ENCODE measurements at places on chromosomes 2 and 18.

- DNase-seq: no peak
These were observed 13.0 kb downstream of the ANTXR1 start for GRCh38 chr2:69026026-69026425.

DNA sequence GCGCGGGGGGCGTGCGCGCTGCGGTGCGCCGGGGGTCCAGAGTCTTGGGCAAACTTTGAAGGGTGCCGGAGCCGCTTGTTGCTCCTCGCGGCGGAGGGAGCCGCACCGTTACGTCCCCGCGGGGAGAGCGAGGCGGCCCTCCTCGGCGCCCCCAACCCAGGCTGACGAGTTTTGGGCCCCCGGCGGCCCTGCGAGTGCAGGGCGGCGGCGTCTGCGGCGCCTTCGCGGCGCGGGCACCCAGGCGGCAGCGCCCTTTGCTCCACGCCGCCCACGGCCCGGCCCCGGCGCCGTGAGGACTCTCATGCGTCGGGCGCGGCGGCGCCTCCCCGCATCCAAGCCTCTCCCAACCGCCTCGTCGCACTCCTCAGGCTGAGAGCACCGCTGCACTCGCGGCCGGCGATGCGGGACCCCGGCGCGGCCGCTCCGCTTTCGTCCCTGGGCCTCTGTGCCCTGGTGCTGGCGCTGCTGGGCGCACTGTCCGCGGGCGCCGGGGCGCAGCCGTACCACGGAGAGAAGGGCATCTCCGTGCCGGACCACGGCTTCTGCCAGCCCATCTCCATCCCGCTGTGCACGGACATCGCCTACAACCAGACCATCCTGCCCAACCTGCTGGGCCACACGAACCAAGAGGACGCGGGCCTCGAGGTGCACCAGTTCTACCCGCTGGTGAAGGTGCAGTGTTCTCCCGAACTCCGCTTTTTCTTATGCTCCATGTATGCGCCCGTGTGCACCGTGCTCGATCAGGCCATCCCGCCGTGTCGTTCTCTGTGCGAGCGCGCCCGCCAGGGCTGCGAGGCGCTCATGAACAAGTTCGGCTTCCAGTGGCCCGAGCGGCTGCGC is 814 bp downstream of the FZD7 start:
- no peak for DNase-seq

DNA sequence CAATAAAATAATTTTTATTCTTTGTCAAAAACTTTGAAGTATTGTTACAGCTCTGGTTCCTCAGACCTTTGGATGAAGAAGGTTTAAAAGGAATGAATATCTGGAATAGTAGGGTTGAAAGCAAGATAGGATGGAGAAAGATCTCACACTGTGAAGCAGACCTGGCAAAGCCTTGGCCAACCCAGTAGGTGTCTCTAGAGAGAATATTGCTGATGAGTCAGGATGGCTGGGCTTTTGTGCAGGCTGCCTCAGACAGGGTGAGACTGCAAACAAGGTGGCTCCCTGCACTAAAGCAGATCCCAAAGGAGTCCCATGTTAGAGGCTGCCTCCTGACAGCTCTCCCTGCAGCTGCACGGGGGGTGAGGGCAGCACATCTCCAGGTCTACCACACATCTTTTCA is 226.0 kb upstream of the ITGA4 start:
- DNase-seq: no peak

DNA sequence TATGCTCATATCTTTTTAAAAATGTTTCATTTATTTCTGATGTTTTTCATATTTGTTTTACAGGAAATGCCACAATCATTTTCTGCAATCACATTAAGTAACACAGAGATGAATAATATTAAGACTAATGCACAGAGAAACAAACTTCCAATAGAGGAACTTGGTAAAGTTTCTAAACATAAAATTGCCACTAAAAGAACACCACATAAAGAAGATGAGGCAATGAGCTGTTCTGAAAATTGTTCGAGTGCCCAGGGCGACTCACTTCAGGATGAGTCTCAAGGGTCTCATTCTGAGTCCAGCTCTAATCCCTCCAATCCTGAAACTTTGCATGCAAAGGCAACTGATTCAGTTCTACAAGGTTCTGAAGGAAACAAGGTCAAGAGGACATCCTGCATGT is 70.4 kb downstream of the APLF start:
- DNase-seq: no peak

- DNase-seq: no peak
These were observed 43.6 kb downstream of the ADD2 start for GRCh38 chr2:70724366-70724765.

- DNase-seq: no peak
These were observed 2.7 kb downstream of the LNPK start for GRCh38 chr2:175999283-175999819.

DNA sequence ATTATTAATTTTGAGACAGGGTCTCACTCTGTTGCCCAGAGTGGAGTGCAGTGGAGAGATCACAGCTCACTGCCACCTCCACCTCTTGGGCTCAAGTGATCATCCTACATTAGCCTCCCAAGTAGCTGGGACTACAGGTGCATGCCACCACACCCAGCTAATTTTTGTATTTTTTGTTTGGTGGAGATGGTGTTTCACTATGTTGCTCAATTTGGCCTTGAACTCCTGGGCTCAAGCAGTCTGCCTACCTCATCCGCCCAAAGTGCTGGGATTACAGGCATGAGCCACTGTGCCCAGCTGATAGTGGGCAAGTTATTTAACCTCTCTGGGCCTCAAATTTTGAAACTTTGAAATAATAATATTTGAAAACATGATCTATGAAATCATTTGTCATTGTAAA is 26.5 kb downstream of the DCAF17 start:
- no peak for DNase-seq

DNA sequence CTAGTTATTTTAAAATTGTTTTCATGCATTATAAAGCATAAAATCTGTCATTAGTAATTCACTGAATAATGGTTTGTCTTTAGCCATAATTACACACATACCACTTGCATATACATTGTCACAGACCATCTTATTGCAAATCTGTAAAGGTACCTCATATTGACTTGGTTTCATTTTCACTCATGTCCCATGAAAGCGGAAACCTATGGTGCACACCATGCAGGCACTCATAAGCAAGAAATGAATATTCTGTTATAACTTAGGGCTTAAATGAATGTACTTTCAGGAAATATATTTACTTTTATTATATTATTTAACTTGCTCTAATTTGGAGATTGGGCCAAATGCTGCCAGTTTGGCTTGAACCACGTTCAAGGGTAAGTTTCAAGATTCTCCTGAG is 29.2 kb upstream of the STK17B start:
- no peak for DNase-seq

DNA sequence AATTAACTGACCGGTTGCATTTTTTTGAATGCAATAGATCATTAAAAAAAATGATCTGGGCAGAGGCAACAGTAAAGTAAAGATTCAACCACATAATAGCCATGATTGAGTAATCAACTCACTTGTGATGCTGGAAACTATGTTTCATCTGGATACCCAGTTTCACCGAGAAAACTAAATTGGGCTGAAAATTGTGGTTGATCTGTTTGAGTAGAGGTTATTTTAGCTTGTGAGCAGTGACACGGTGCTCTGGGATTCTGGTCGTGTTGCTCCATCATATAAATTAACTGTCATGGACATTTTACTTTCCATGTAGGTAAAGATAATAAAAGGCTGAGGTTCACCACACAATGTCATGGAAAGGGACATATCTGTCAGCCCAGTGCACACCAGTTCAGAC is 58.7 kb downstream of the CD226 start:
- no peak for DNase-seq

Measured in SIG-M5 (cell line).